Activated naive CD4-positive, alpha-beta T cell (primary cell): ENCODE measurements at places on chromosomes 13 and 19.
A peak's percentile ranks its signal among the peaks of the same experiment; 100 is the strongest.

DNA sequence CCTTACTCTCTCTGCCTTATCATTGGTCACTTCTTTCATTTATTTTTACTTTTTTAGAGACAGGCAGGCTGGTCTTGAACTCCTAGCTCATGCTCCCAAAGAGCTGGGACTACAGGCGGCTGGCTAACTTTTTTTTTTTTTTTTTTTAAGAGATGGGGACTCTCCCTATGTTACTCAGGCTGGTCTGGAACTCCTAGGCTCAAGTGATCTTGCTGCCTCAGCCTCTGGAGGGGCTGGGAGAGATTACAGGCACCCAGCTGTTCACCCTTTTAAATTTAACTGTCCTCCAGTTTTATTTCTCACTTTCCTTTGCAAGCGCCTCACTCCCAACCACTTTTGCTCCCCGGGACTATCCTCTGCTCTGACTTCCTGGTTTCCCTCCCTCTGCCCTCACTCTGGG, 5.6 kb upstream of the CLDN10 start:
- DNase-seq, result no peak

- no peak for DNase-seq
These were observed 12.6 kb downstream of the CACNA1A start for GRCh38 chr19:13493516-13494310.

DNA sequence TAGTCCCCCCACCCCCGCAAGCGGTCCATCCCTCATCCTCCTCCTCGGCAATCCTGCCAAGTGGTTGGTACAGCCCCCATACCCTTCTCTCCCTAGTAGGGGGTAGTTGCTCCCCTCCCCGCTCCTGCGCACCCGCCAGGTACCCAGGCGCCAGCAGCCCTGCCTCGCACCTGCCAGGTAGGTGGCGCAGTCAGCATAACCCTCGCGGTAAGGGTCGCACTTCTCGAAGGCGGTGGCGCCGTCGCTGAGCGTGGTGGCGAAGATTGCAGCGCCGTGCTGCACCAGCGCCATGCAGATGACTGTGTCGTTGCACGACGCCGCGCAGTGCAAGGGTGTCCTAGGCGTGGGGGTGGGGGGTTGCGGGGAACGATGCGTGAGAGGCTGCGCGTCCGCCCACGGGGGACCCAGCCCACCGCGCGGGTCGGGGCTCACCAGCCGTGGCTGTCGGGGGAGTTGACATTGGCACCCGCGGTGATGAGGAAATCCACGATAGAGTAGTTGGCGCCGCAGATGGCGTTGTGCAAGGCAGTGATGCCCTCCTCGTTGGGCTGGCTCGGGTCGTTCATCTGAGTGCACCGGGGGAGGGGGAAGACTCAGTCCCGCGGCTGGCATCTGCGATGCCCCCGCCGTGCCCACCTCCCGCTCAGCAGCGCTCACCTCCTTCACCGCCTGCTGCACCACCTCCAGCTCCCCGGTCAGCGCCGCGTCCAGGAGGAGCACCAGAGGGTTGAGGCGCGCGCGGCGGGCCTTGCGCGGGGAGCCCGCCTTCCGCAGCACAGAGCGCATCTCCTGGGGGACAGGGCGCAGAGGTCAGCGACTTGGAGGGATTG, 15.2 kb upstream of the ERCC2 start:
- no peak for DNase-seq

GRCh38 chr19:3210347-3211017, 14.0 kb upstream of the CELF5 start:
- peak; percentile 69 for DNase-seq

DNA sequence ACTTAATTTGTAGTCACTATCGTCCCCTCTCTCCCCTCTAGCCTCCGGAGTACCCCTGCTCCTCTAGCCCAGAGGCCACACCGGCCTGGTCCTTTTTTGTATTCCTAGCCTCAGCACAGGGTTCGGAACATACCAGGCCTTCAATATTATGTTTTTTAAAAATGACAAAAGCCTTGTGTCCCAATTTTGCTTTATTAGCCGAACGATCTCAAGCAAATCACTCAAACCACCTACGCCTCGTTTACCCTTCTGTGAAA, 463 bp upstream of the POMP start:
- DNase-seq, result no peak

DNA sequence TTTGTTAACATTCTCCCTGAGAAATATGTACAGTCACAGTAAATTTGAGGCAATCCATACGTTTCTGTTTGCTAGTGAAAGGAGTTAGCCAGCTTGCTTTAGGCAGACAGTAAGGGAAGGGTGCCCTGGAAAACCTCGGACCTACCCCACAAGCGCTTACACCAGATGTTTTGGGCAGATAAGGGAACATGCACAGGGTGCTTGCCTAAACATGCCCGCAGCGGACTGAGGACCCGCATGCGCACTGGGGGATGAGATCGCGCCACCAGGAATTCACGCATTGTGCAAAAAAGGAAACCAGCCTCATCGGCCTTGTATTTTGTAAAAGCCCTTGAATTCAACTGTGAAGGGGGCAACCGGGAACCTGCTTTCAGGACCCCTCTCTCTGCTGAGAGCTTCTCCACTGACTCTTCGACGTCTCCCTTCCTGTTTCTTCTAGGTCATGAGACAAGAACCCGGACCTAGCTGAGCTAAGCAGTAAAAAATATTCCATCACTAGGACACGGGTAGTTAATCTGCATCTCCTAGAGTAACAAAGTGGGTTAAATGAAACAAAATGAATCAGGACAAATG, 1399.2 kb upstream of the ATXN8OS start:
- no peak for DNase-seq
